CD4-positive, alpha-beta T cell treated with Interleukin-4 for 4 hours (primary cell): ENCODE measurements at places on chromosomes 6 and 20.

DNA sequence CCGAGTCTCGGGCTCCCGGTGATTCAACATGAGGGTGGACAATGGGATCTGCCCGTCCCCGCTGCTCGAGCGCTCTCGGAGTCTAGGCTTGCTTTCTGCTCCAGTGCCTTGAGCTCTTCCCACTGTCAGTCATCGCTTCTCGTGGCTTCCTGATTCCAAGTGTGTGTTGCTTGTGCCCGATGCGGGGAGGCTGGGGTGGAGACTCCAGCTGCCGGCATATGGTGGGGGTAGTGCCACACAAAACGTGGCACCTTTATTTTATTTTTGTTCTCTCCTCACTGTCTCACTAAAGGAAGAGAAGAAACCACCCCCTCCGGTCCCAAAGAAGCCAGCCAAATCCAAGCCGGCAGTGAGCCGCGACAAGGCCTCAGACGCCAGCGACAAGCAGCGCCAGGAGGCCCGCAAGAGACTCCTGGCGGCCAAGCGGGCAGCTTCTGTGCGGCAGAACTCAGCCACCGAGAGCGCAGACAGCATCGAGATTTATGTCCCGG lies 14.8 kb upstream of the MYL9 start:
- DNase-seq: no peak

GRCh38 chr6:40715570-40716403 lies 128.6 kb upstream of the LRFN2 start:
- no peak for DNase-seq

DNA sequence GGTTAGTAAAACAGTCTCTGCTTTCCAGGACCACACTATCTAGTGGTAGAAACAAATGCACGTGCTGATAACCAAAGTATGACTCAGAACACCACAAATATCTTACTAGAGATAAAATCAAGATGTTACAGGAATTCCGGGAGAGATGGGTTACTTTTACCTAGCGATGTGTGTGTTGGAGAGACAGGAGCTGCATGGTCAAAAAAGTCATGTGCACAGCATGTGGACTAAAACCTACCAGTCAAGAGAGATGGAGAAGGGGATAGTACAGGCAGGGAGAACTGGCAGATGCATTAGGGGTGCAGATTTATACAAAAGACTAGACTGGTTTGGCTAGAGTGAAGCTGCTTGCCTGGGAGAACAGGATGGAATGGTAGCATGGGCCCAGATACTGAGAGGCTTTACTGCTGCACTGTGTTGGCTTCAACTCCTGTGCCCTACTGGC lies 75.3 kb upstream of the MRAP2 start:
- no peak for DNase-seq

GRCh38 chr20:36408219-36408618 lies 102.1 kb downstream of the DLGAP4 start:
- DNase-seq: no peak

- DNase-seq: no peak
These were observed 73.2 kb downstream of the NCR2 start for GRCh38 chr6:41408576-41408975.

- no peak for DNase-seq
These were observed 116.8 kb downstream of the MAFB start for GRCh38 chr20:40572251-40572650.

DNA sequence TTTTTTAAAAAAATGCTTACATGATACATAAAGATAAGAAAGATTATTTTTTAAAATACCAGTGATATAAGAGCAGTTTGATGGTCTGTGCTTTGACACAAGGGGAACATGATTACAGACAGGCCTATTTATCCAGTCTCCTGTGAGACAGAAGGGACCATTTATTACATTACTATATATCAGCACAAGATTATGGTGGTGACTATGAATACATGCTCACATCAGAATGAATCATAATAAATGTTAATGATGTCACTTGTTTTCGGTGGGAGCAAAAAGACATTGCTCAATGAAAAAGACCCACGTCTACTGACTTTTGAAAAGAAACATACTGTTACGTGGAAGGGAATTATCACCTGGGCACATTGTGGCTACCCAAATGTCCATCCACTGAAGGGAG lies 455.1 kb downstream of the CDC5L start:
- no peak for DNase-seq

GRCh38 chr6:149320796-149321195 lies 3.3 kb downstream of the TAB2 start:
- no peak for DNase-seq
